Spinal cord (tissue), 10 donors: ENCODE measurements at places on chromosomes 11 and 22. TPM values are rescaled to one million over a fixed set of nuclear protein-coding genes. Genes with fewer than 3 reads are reported as not detected.

Gene PKDREJ
- total RNA-seq = 0.20 TPM

Gene AASDHPPT
- 159 TPM for total RNA-seq

DNA sequence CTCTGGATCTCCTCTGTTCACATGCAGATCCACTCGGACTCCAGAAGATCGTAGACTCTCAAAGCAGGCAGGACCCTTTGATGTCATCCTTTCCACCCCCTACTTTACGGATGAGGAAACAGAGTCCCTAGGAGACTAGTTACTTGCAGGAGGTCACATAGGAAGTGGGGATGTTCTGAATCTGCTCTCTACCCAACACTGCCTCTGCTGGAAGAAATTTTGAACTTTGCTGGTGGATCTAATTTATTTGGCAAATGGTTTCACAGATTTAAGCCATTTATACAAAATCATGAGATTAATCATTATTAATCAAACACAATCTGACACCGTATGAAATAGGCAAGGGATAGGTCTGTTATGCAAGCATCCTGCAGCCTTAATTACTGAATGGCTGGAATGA is 55.0 kb upstream of the USP47 start:
- DNase-seq = no peak

- no peak for DNase-seq
Measured at GRCh38 chr11:22785251-22785650, 44.4 kb downstream of the SVIP start.

DNA sequence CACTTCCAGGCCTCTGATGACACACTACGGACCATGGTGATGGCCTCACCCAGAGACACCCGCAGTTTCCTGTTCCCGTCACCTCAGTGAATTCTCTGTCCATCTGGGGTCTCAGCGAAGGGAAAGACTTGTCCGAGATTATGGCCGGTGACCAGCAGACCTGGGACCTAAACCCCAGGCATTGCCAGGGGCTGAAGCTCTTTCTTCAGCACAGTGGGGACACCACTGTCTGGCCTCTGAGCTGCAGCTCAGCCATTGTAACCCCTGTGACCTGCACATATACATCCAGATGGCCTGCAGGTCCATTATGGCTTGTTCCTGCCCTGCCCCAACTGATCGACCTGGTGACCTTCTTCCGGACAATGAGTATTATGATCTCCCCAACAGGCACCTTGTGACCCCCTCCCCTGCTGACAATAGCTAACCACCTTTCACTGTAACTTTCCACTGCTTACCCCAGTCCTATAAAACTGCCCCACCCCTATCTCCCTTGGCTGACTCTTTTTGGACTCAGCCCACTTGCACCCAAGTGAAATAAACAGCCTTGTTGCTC is 22.3 kb downstream of the CBX7 start:
- no peak for DNase-seq

DNA sequence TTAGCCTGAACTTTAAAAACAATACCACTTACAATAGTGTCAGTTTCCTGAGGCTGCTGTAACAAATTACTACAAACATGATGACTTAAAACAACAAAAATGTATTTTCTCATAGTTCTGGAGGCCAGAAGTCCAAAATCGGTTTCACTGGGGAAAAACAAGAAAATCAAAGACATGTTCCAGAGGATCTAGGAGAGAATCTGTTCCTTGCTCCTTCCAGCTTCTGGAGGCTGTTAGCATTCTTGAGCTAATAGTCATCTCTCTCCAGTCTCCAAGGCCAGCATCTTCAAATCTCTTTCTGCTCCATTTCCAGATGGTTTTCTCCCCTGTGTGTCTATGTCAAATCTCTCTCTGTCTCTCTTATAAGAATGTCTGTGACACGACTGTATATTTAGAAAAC is 67.6 kb upstream of the TEAD1 start:
- no peak for DNase-seq

GRCh38 chr22:50178871-50179869 is 6.5 kb upstream of the TRABD start:
- DNase-seq = no peak
